ENCODE measurements at places on chromosomes 12 and 14.

DNA sequence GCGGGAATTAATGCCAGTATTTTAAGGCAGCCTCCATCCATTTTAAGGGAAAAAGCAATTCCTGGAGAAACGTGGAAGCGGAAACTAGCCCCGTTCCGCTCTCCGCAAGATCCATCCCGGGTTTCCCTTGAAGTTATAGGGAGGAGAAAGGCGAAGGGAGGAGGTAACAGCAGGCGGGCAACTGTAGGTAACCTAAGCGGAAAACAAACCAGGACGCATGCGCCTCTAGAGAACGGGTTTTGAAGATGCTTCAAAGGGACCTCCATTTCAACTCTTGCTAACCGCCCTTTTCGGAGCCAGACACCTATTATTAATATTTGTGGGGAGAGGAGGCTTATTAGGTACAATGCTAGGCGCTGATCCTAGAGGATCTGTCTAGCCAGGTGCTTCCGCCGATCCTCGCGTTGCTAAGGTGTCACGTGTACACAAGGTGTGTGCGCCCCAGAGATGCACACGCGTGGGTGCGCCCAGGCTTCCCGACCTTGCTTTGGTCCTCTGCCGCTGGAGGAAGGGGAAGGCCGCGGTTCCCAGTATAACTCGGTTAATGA lies 6.2 kb downstream of the TBX5 start:
- peak; percentile 77 for DNase-seq
- peaks cover 53% of the 10 kb centered on the region for H3K4me1 ChIP-seq
- H3K36me3 ChIP-seq: peaks cover 3% of the 10 kb centered on the region
- peak overlapping the region; percentile 91 for H3K4me3 ChIP-seq

DNA sequence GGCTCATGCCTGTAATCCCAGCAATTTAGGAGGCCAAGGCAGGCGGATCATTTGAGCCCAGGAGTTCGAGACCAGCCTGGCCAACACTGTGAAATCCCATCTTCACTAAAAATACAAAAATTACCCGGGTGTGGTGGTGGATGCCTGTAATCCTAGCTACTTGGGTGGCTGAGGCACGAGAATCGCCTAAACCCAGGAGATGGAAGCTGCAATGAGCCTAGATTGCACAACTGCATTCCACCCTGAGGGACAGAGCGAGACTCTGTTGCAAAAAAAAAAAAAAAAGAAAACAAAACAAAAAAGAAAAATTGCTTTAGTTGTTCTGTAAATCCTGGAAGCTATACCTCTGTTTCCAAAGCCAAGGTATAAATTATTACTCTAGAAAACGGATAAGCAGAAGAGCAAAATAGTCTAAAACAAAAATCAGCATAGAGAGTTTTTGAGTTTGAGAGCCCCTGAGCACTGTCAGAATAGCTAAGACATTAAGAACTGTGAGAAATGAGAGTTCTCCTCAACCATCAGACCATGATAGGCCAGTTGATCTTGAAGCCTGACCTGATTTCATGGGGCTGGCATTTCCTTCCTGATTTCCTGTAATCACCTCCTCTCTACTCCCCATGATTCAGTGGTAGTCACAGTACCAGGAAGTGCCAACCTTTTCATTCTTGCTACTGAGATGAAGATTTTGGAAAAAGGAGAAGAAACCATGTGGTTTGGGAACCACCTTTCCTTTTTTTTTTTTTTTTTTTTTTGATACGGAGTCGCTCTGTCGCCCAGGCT lies 31.7 kb downstream of the ATP2A2 start:
- peaks cover 76% of the 10 kb centered on the region for H3K4me1 ChIP-seq
- no peaks in the 10 kb centered on the region for H3K27me3 ChIP-seq
- peak; percentile 84 for DNase-seq
- peak overlapping the region; percentile 97 for H3K27ac ChIP-seq

DNA sequence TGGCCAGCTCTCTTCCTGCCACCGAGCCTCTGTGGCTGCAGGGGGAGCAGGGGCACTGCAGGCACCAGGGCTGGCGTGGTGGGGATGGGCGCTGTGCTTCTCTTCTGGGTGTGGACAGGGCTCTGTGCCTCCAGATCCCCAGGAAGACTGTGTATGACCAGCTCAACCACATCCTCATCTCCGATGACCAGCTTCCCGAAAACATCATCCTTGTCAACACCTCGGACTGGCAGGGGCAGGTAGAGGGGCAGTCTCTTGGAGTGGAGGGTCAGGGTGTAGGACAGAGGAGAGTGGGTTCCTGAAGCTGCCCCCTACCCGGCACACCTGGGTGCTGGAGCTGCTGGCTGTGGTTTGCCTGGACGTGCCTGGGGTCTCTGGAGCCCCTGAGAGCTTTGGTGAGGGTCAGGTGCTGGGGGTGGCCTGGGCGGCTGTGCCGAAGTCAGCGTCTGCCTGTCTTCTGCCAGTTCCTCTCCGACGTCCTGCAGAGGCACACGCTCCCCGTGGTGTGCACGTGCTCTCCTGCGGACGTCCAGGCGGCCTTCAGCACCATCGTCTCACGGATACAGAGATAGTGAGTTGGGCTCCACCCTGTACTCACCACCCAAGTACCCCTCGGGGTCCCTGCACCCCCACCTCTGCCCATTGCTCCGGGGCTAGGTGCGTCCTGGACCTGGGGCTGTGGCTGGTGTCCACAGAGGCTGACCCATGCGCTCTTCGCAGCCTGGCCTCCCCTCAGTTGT lies 15.8 kb upstream of the TEX22 start:
- no peak for DNase-seq
- no peaks in the 10 kb centered on the region for H3K27me3 ChIP-seq
- no peak overlapping the region for H3K4me3 ChIP-seq

- H3K27ac ChIP-seq: no peak overlapping the region
- H3K4me1 ChIP-seq: peaks cover 5% of the 10 kb centered on the region
- no peak overlapping the region for H3K4me3 ChIP-seq
Measured at GRCh38 chr14:65162031-65162430, 59.7 kb upstream of the MAX start.

GRCh38 chr14:101587441-101587911 lies 26.2 kb downstream of the DIO3 start:
- DNase-seq: no peak
- H3K4me1 ChIP-seq: no peaks in the 10 kb centered on the region
- H3K27me3 ChIP-seq: peaks cover 6% of the 10 kb centered on the region
- no peak overlapping the region for H3K4me3 ChIP-seq

DNA sequence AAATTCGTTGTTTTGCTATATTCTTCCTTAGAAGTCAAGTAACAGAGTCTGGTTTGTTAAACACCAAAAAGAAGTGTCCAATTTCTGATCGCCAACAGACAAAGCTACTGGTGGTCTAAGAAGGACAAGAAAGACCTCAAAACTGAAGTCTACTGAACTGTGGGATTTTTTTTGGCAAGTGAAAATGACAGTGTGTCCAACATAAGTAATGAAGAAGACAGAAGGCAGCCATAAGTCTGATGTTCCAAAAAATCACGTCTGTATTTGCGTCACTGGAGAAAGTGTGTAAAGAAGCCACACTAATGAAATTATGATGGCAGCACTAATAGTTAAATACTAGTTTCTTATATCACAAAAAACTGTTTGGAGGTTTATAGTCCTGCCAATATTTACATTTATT lies 32.6 kb downstream of the WASHC3 start:
- no peak overlapping the region for H3K27ac ChIP-seq
- H3K27me3 ChIP-seq: no peaks in the 10 kb centered on the region
- H3K4me1 ChIP-seq: peaks cover 7% of the 10 kb centered on the region
- no peak overlapping the region for H3K4me3 ChIP-seq

DNA sequence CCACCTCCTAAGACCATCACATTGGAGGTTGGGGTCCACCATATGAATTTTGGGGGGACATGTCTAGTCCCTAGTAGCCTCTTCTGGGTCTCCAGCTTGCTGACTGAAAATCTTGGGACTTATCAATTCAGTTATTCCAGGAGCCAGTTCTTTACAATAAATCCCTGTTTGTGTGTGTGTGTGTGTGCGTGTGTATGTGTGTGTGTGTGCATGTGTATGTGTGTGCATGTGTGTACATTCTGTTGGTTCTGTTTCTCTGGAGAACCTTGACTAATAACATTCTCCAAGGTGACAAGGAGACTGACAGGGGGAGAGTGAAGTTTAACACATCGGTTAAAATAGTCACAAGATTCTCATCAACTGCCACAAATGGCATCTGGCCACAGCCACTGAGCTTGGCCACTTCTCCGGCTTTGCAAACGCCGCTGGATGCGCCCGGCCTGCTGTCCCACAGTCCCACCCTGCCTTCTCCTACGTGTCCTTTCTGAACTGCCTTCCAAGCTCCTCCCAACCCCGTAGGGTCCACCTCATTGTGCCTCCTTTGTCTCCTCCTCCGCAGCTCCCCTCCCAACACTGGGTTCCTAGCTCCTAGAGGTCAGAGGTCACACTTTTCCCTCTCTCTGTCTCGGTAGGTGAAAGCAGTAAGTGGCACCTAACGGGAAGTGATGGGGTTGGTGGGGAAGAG lies 88.1 kb upstream of the DIO3 start:
- H3K27ac ChIP-seq: no peak overlapping the region
- H3K4me3 ChIP-seq: no peak overlapping the region
- no peak for DNase-seq
- peaks cover 13% of the 10 kb centered on the region for H3K4me1 ChIP-seq
- no peaks in the 10 kb centered on the region for H3K36me3 ChIP-seq
- peaks cover 24% of the 10 kb centered on the region for H3K27me3 ChIP-seq

GRCh38 chr12:89080793-89081465 lies 271.4 kb downstream of the DUSP6 start:
- no peaks in the 10 kb centered on the region for H3K27me3 ChIP-seq
- peaks cover 21% of the 10 kb centered on the region for H3K4me1 ChIP-seq
- no peaks in the 10 kb centered on the region for H3K36me3 ChIP-seq
- no peak overlapping the region for H3K27ac ChIP-seq
- no peak overlapping the region for H3K4me3 ChIP-seq

DNA sequence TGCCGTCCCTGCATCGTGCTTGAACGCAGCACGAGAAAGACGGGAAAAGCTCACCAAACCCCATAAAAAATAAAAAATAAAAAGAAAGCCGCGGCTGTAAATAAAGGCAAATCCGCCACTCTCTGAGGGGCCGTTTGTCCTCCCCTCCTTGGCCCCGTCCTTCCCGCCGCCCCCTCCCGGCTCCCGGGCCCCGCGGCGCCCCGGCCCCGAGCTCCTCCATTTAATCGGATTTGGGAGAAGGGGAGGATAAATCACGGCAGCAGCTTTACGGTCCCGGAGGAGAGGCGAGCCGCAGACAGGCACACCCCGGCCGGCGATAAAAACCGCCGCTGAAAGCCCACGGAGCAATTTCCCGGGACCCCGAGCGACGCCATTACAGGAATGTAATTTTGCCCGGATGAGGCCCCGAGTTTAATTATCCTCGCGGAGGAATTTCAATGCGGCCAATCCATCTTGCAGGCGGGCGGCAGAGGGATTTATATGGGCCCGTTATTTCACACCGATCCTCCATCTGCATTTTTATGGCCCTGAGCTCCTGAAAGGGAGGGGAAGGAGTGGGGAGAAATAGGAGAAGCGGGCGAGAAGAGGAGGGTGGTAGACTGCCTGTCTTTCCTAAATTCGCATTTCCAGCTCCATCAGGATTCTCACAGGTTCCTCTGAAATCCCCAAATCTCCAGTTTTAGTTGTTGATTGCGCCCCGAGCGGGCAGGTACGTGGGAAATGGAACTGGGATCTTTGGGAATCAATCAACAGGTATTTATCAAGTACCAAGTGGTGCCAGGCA lies 1.3 kb upstream of the ATP5MC2 start:
- peaks cover 28% of the 10 kb centered on the region for H3K4me1 ChIP-seq
- no peaks in the 10 kb centered on the region for H3K27me3 ChIP-seq
- H3K27ac ChIP-seq: peak overlapping the region; percentile 82
- peak; percentile 58 for DNase-seq
- peak overlapping the region; percentile 65 for H3K4me3 ChIP-seq

DNA sequence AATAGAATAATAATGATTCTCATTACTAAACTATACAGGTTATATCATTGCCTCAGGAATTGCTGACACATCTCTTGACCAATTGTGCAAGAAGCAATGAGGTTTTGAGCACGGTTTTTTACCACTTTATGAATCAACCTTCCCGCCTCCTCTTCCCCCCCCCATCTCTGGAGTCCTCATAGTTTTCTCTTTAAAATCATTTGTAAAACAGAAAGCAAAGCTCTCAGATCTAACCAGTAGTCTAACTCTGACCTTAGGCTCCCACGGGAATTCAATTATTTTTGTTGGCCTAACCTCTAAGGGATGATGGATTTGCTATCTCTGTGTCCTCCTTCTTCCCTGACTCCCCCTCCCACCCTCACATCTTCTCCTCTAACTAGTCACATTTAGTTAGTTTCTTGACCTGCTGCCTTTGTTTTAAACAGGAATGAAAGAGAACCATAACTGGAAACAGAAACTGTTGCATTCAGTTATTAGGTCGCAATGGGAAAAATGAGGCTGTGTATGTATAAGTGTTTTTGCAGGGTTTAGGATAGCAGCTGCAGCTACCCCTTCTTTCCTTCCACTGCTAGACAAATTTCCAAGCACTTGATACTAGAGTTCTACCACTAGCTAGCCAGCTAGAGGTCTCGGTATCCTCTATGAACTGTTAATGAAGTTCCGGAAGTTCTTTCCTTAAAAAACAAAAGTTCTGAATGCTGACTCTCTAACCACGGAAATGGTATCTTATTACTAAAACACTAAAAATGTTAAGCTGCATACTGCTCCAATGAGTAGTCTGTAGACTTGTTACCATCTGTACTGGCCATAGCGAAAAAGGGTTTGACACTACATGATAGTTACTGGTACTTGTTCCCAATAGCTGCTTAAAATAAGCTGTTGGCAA lies 65.4 kb downstream of the TAOK3 start:
- H3K27ac ChIP-seq: peak overlapping the region; percentile 95
- DNase-seq: peak; percentile 95
- H3K4me3 ChIP-seq: peak overlapping the region; percentile 72

DNA sequence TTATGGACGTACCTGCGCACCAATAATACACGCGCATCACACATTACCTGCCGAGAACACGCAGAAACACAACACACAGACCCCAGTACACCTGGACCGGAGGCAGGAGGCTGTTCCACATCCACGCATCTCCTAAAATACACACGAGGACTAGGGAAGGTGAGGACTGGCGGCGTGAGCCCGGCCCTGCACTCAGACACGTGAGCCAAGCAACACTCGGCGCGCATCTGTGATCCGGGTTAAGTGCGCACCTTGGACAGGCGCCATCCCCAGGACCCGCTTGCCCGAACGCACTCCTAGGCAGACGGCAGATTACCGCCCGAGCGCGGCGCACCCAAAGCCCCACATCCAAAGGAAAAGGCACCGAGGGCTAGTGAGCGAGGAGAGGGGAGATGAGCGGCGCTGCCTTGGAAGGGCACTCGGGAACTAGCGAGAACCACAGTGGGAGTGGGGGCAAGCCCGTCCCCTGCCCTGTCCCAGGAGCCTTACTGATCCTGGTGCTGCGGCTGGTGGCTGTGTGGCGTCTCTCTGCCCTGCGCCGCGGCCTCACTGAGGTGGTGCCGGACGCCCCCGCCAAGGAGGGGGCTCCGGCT lies 417 bp downstream of the GLS2 start:
- H3K4me3 ChIP-seq: peak overlapping the region; percentile 69
- H3K27me3 ChIP-seq: peaks cover 17% of the 10 kb centered on the region
- H3K4me1 ChIP-seq: no peaks in the 10 kb centered on the region
- H3K27ac ChIP-seq: no peak overlapping the region
- H3K36me3 ChIP-seq: no peaks in the 10 kb centered on the region
- DNase-seq: peak; percentile 48

GRCh38 chr12:52872644-52873389 lies 24.0 kb upstream of the KRT78 start:
- peaks cover 41% of the 10 kb centered on the region for H3K4me1 ChIP-seq
- H3K36me3 ChIP-seq: no peaks in the 10 kb centered on the region
- DNase-seq: no peak
- H3K27me3 ChIP-seq: no peaks in the 10 kb centered on the region

GRCh38 chr12:116392061-116392460 lies 114.6 kb upstream of the MED13L start:
- DNase-seq: no peak
- no peaks in the 10 kb centered on the region for H3K27me3 ChIP-seq
- no peak overlapping the region for H3K27ac ChIP-seq
- no peak overlapping the region for H3K4me3 ChIP-seq
- peaks cover 19% of the 10 kb centered on the region for H3K4me1 ChIP-seq
